Fibroblast of pulmonary artery (primary cell): ENCODE measurements at places on chromosomes 1 and 21.

GRCh38 chr21:39144191-39144590 lies 39.1 kb downstream of the PSMG1 start:
- DNase-seq = no peak

- no peak for DNase-seq
These were observed 93.9 kb downstream of the SLC30A10 start for GRCh38 chr1:219834314-219834917.

DNA sequence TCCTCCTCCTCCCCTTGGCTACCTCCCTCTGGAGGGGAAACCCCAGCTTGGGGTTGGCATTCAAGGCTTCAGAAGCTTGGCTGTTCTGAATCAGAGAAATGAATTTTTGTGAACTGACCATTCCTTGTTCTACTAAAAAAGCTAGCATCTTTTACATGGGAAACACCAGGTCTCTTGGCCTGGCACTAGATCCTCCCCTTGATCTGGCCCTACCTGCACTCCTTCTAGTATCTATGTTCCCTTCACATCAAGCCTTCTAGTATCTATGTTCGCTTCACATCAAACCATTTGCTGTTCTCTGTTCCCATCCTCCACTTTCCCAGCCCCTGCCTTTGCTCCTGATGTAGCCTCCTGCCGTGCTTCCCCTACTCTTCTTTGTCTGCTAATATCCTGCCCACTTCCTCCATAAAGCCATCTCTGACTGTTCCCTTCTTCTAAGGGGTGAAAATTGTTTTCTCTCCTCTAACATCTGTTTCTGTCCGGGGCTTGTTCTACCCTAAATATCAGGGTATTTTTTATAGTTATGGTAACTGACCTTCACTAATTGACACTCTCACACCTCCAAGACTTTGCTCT lies 25.8 kb downstream of the FAM151A start:
- no peak for DNase-seq

- DNase-seq = no peak
These were observed 1.9 kb downstream of the PSMG1 start for GRCh38 chr21:39181205-39181818.

GRCh38 chr1:77950873-77951272 lies 28.0 kb downstream of the FUBP1 start:
- no peak for DNase-seq
